ENCODE measurements at places on chromosomes 1 and 21. TPM values are rescaled to one million over a fixed set of nuclear protein-coding genes. Genes with fewer than 3 reads are reported as not detected.

GRCh38 chr1:201049248-201049831 is 25.8 kb upstream of the KIF21B start:
- DNase-seq, result no peak

GRCh38 chr21:19767546-19767945 is 1230.7 kb upstream of the NCAM2 start:
- DNase-seq, result no peak

Gene PRMT6
- total RNA-seq, result 15.4 TPM

- no peak for DNase-seq
These were observed 18.7 kb downstream of the FAAP20 start for GRCh38 chr1:2175681-2176454.

Gene BOLA1
- total RNA-seq, result 4.4 TPM

DNA sequence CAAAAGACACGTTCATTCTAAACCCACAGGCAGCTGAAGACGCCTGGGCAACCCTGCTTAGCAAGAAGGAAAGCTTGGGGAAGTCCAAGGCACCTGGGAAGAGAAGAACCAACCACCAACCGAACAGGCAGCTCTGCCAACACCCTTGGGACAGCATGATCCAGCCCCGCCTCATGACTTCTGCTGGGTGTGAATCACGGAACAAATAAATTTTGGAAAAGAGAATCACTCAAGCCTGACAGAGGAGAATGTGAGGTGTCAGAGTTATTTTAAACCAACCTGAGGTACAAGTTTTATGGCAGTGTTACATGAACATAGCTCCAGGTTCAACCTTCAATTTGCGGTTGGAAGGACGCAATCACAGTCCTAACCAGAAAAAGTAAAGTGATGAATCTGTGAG is 10.0 kb upstream of the PADI4 start:
- DNase-seq, result no peak

Gene MAP3K21
- total RNA-seq, result 0.18 TPM
